Fibroblast of the aortic adventitia (primary cell): ENCODE measurements at places on chromosomes 12 and 14. TPM values are rescaled to one million over a fixed set of nuclear protein-coding genes. Genes with fewer than 3 reads are reported as not detected.

The HOXC10 gene
- 0.25 TPM in 1 of 2 replicates, not detected in the other for total RNA-seq

DNA sequence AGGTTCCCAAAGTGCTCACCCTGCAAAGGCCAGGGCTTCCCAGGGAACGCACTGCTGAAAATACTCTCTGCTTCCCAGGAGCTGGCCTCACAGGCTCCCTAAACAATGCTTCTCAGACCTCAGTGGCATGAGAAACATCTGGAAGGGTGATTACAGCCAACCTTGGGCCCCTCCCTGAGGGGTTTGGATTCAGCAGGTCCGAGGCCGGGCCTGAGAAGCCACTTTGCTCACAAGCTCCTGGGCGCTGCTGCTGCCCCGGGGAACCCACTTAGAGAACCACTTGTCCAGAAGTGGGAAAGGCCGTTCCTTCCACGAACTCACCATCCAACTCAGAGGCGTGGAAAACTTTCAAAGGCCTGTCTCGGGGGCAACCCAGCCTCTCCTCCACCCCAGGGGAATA is 130.5 kb downstream of the PIWIL1 start:
- no peak for DNase-seq

The TAS2R42 gene
- total RNA-seq: not detected in 2 replicates

GRCh38 chr12:33588725-33589405 is 149.2 kb upstream of the SYT10 start:
- DNase-seq: peak; percentile 89

The SMIM41 gene
- total RNA-seq: 0.27 and 0.98 TPM in 2 replicates

- DNase-seq: peak; percentile 41
These were observed 155.0 kb upstream of the RTL1 start for GRCh38 chr14:101058571-101058970.

- DNase-seq: peak; percentile 67
These were observed 11.3 kb downstream of the CACNA1C start for GRCh38 chr12:2064071-2064507.

The PRR4 gene
- 3.4 and 7.1 TPM in 2 replicates for total RNA-seq

GRCh38 chr12:57552835-57553313 is 3.0 kb downstream of the KIF5A start:
- peak; percentile 15 for DNase-seq

DNA sequence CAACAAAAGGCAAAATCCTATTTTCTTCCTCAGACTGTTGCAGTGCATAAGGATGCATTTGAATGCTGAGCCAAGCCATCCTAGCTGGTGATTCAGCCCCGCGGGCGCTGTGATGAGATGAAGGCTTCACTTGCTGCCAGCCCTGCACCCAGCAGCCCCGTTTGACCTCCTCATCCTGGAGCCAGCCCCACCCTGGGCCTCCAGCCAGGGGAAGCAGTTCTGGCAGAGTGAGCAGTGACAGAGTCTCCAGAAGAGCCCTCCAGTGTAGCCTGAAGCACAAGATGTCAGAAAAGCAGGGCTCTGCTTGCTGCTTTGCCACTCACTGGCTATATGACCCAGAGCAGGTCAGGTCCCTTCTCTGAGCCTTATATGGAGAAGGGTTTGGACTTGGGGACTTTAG is 96.2 kb upstream of the HSPB8 start:
- DNase-seq: no peak

- no peak for DNase-seq
These were observed 91.0 kb upstream of the EEA1 start for GRCh38 chr12:93019975-93020630.

DNA sequence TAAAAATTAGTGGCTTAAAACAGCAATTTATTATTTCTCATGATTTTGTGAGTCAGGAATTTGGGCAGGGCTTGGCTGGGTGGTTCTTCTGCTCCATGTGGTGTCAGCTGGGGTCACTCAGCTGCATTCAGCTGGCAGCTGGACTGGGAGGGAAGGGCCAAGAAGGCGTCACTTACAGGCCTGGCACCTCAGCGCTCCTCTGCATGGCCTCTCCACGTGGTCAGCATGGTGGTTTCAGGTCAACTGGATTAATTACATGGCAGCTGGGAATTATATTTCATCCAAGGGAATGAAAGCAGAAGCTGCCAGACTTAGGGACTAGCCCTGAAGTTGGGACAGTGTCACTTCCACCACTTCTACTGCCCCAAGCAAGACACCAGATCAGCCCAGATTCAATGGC is 27.5 kb upstream of the IRF2BPL start:
- DNase-seq: no peak

DNA sequence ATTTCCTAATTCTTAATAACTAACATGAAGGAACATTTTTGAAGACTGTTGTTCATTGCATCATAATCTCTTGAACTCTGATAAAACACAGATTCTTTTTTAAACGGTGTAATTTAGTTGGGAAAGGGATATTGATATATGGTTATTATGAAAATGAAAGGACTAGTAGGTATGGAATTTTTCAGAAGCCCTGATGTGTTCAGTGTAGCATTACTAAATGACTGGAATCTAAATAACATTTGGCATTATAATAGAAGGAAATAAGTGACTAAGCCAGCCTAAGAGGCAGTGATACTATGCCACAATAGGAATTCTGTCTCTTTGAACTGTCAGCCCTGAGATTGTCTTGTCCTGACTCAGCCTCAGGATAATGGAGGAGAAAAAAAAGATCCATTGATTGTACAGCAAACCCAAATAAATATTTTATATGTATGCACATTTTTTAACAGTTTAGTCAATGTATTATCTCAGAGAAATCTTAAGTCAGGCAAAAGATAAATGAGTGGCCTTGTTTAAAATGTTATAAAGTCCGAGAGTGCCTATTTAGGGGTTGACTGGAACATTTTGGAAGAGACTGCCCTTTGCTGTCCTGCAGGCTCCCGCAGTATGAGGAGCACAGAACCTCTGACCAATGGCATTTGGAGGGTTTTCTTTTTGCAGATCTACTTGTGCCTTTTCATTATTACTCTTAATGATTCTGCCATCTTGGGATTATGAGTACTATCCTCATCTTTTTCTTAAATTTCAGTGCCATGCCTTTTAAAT is 271.2 kb downstream of the EGLN3 start:
- peak; percentile 83 for DNase-seq

DNA sequence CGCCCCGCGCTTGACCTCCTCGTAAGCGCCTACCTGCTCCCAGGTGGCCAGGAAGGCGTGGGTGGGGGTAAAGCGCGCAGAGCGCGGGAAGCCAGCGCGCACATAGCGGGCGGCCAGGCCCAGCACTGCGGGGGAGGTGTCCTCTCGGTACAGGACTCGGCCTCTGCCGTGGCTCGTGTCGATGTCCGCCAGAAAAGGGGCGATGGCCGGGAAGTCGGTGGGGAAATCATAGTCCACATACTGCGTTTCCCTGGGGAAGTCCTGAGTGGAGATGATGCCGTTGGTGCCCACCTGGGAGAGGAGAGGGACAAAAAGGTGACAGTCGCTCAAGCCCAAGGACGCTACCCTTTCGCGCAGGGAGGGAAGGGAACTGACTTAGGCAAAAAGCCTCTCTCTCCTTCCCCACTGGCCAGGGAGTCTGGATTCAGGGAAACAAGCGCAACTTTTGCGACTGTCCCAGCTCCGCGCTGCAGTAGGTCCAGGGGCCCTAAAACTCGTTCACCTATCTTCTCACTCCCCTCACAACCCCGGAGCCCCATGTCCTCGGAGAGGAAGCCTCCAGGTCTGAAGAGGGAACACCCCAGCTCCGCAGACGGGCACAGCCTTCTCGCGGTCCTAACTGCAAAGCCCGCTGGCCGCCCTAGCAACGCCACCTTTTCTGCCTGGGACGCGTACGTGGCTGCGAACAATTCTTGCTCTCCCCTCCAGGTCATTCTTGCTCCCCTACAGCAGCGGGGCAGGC is 815 bp downstream of the NID2 start:
- DNase-seq: peak; percentile 56

DNA sequence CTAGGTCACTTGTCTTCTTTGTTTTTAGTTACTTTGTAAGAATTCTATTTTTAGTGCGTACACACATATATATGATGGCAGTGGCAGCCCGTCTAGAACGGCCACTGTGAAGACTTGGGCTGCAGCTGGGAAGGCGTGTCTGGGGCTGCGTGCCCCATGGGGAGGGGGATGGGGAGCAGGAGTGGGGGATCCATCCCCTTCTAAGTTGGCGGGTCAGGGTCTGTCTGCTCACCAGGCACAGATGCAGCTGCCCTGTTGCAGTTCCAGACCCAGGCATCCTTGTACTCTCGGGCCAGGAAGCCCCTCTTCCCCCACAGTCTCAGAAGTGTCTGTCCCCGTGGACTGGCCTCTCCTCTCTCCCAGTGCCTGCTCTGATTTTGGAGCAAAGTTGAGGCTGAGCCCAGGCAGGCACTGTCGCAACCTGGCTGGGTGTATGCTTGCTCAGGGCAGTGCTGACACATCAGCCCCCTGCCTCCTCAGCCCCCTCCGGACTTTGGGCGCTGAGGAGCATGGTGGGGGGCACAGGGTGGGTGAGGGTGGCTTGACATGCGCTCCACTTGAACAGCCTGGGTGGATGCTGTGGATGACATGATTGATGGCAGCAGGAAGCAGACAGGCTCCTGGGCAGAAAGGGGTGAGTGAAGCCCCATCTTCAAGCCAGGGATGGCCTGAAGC is 271.2 kb upstream of the NAV3 start:
- no peak for DNase-seq

The ACOT2 gene
- total RNA-seq: 8.9 and 74.0 TPM in 2 replicates

- peak; percentile 89 for DNase-seq
These were observed 12.1 kb upstream of the NTN4 start for GRCh38 chr12:95802482-95803270.

The SAMD4A gene
- total RNA-seq: 8.6 and 20.1 TPM in 2 replicates

DNA sequence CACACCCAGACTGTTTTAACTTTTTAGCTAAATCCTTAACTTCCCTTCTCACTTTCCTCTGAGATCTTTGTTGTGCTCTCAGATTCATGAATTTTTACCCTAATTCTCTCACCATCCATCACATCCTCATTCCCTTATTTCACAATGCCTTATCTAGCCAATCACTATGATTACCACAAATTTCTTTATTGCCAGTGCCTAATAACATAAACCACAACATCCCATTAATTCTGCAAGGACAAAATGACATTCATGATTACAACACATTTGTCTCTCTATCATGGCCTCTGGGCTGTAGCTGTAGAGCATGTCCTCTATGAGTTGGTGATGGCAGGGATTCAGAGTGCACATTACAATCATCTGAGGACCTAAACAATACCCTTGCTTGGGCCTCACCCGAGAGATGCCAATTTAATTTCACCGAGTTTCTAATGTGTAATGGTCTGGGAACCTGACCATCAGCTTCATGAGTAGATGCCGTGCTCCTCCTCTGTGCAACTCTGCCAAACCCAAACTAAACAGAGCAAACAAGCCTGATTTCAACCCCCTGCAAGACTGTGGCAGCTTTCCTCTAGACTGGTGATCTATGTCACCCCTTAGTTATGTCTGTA is 99.3 kb downstream of the SPTSSA start:
- peak; percentile 40 for DNase-seq

DNA sequence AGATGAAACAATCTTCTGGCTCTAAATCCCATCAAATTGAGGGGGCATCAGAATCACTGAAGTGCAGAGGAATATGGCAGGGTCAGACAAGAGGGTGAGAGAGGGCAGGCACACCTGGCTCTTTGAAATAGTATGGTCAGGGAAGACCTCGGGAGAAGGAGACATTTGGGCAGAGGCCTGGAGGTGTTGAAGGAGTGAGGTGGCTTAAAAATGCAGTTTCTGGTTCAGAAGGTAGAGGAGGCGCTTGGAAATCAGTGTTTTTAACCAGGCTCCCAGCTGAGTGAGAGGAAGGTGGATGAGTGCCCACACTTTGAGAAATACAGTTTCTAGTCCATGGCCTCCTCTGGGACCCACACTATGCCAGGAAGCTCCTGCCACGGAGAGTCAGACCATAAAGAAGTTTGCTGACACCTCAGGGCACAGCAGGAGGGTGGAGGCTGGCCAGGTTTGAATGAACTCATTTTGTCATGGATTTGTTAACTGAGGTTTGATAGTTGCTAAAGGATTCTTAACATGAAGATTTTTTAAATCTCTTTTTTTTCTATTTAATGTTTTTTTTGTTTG is 20.1 kb downstream of the NID2 start:
- DNase-seq: peak; percentile 67

DNA sequence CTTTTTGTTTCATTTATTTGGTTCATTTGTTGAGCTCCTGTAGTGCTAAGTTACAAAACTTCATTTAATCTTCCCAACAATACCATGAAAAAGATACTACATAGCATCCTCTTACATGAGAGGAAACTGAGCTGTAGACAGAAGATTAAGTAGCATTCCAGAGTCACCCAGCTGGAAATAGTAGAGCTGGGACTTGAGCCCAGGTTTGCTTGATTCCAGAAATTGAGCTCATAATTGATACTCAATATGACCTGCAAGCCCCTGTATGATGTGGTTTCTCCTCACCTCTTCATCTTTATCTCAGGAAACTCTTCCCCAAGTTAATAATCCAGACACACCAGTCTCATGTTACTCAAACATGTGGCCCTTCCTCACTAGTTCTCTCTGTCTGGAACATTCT is 87.0 kb upstream of the DAAM1 start:
- DNase-seq: peak; percentile 75

GRCh38 chr12:93892423-93893268 is 215.5 kb downstream of the CRADD start:
- DNase-seq: peak; percentile 30

The DCN gene
- 1,482 and 2,298 TPM in 2 replicates for total RNA-seq

DNA sequence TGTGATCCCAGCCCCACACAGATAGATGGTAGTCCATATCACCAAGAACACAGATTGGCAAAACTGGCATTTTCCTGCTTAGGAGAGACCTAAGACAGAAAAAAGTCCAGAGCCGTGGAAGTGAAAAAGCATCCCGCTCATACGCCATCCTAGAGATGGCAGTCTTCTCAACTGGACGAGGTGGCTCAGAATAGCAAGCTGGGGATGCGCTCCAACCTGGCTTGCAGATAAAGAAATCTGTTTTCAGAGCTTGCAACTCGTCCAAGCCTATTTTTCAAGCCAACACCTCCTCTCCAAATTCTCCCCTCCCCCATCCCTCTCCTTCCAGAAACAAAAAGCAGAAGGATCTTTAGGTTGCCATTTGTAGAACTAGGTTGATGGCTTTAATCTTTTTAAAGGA is 74.3 kb upstream of the OTX2 start:
- no peak for DNase-seq

DNA sequence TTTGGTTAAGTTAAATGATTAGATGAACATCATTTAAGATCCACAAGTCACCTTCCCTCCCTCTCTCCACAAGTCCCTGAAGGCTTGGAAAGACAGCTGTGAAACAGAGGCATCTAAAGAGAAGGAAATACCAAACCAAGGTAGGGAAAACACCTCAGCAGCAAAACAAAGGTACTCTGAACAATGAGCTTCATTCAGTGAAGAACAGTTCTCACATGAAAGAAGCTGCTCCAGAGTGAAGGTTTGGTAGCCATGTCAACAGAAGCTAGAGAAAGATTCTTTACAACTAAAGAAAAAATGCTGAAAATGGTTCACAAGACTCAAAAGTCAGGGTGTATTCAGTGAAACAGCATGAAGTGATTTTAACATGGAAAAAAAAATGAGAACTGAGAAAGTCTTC is 69.4 kb downstream of the FGD6 start:
- DNase-seq: no peak

GRCh38 chr12:52796429-52796794 is 495 bp upstream of the KRT3 start:
- DNase-seq: no peak
